A549 treated with Mapracorat at 1 μM for 4 hours (cell line): ENCODE measurements at places on chromosomes 3 and 15. TPM values are rescaled to one million over a fixed set of nuclear protein-coding genes. Genes with fewer than 3 reads are reported as not detected.

SERPINI1 gene
- total RNA-seq = 2.4 to 3.1 TPM (median 2.8 TPM) in 5 replicates

CALML4 gene
- 6.2 to 11.1 TPM (median 9.0 TPM) in 5 replicates for total RNA-seq

RABL3 gene
- 12.4 to 20.0 TPM (median 14.9 TPM) in 5 replicates for total RNA-seq

SV2B gene
- total RNA-seq = 0.05 to 0.14 TPM (median 0.08 TPM) in 5 replicates

LDHAL6B gene
- not detected in 5 replicates for total RNA-seq

EXD1 gene
- not detected in 5 replicates for total RNA-seq

WNT7A gene
- total RNA-seq = 0.04 to 0.20 TPM (median 0.10 TPM) in 5 replicates

WDR73 gene
- 34.8 to 43.3 TPM (median 36.4 TPM) in 5 replicates for total RNA-seq

GHSR gene
- not detected in 5 replicates for total RNA-seq

OCA2 gene
- total RNA-seq = 0.17 to 0.34 TPM (median 0.27 TPM) in 5 replicates

C3orf52 gene
- total RNA-seq = 11.1 to 14.1 TPM (median 12.4 TPM) in 5 replicates

FRMD5 gene
- total RNA-seq = 2.2 to 3.2 TPM (median 2.8 TPM) in 5 replicates

SCAANT1 gene
- 1.7 TPM in 1 of 5 replicates, not detected in the others for total RNA-seq

CGNL1 gene
- total RNA-seq = 0.68 to 0.85 TPM (median 0.77 TPM) in 5 replicates

DALRD3 gene
- total RNA-seq = 19.6 to 25.4 TPM (median 24.4 TPM) in 5 replicates

TERC gene
- total RNA-seq = 0.42 TPM in 1 of 5 replicates, not detected in the others

SEMA3G gene
- total RNA-seq = 0.04 to 0.12 TPM (median 0.06 TPM) in 5 replicates

FEM1B gene
- total RNA-seq = 18.1 to 29.7 TPM (median 21.6 TPM) in 5 replicates

GPR62 gene
- total RNA-seq = not detected in 5 replicates

RNU5B-1 gene
- not detected in 5 replicates for total RNA-seq

PLS1 gene
- total RNA-seq = 9.3 to 10.9 TPM (median 10.4 TPM) in 5 replicates

FGF12 gene
- 0.44 to 1.1 TPM (median 0.68 TPM) in 5 replicates for total RNA-seq

TTLL13 gene
- total RNA-seq = 0.07 to 0.59 TPM (median 0.10 TPM) in 4 of 5 replicates, not detected in the other

CYP19A1 gene
- 0.15 to 0.52 TPM (median 0.30 TPM) in 5 replicates for total RNA-seq

MOBP gene
- total RNA-seq = 0.04 to 0.16 TPM (median 0.07 TPM) in 5 replicates

TLR9 gene
- 0.07 TPM in 1 of 5 replicates, not detected in the others for total RNA-seq

CD200R1 gene
- total RNA-seq = not detected in 5 replicates

SERPINI2 gene
- not detected in 5 replicates for total RNA-seq

SLCO2A1 gene
- 0.02 to 0.44 TPM (median 0.15 TPM) in 5 replicates for total RNA-seq

TEX55 gene
- total RNA-seq = not detected in 5 replicates

DNAJA4 gene
- not detected in 5 replicates for total RNA-seq

ZBBX gene
- not detected in 5 replicates for total RNA-seq

TMC3 gene
- total RNA-seq = not detected in 5 replicates

FBXO40 gene
- total RNA-seq = not detected in 5 replicates

SLC22A14 gene
- total RNA-seq = 0.06 to 0.07 TPM (median 0.07 TPM) in 3 of 5 replicates, not detected in the others

GUCA1C gene
- not detected in 5 replicates for total RNA-seq
